ENCODE measurements at places on chromosomes 7 and 10. TPM values are rescaled to one million over a fixed set of nuclear protein-coding genes. Genes with fewer than 3 reads are reported as not detected.

DNA sequence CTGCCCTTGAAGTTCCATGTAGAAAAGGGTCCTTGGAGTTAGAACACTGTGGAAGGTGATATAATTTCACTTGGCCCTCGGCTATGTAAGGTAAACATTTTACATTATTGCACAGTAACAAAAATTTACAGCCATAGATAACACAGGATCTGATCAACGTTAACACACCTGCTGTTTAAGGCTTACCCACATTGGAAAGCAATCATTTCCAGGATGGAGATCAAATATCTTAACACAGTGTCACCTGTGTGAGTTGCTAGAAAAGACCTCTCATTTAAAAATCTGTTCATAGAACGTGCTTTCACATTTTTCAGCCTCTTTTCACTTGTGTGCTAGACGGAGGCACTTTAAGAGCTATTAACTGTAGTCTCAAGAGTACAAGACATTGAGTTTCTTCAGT lies 1.9 kb downstream of the TMEM229A start:
- no peak overlapping the region for H3K4me3 ChIP-seq
- H3K27me3 ChIP-seq = no peaks in the 10 kb centered on the region
- no peak overlapping the region for H3K27ac ChIP-seq
- peaks cover 17% of the 10 kb centered on the region for H3K4me1 ChIP-seq
- H3K36me3 ChIP-seq = no peaks in the 10 kb centered on the region

GRCh38 chr7:6159524-6160031 lies 112.8 kb downstream of the CYTH3 start:
- peaks cover 32% of the 10 kb centered on the region for H3K36me3 ChIP-seq
- no peak overlapping the region for H3K4me3 ChIP-seq
- DNase-seq = no peak
- peak overlapping the region; percentile 43 for H3K27ac ChIP-seq

The CALHM3 gene
- 0.30 TPM for total RNA-seq

DNA sequence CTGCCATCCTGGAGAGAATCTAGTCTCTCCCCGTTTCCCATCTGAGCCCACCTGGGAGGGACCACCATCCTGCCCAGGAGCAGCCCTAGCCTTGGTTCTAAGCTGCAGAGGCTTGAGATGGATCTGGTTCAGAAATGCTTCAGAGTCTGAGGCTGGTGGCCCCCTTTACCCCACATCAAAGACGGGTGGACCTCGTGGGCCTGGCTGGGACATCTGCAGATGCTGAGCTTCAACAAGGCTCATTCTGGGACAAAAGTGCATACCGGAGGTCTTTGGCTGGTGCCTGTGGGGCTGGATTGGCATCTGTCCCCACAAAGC lies 4.9 kb upstream of the IRF5 start:
- no peaks in the 10 kb centered on the region for H3K4me1 ChIP-seq
- no peaks in the 10 kb centered on the region for H3K36me3 ChIP-seq
- H3K27me3 ChIP-seq = no peaks in the 10 kb centered on the region
- no peak overlapping the region for H3K27ac ChIP-seq
- H3K4me3 ChIP-seq = no peak overlapping the region

DNA sequence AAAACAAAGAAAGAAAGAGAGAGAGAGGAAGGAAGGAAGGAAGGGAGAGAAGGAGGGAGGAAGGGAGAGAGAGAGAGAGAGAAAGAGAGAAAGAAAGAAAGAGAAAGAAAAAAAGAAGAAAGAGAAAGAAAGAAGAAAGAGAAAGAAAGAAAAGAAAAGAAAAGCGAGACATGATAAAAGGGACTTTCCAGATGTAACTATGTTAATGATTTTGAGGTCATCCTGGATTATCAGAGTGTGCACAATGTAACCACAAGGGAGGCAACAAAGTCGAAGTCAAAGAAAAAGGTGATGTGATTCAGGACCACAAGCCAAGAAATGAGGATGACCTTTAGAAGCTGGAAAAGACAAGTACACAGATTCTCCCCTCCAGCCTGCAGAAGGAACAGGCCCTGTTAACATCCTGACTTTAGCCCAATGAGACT lies 48.9 kb upstream of the PAX2 start:
- no peaks in the 10 kb centered on the region for H3K27me3 ChIP-seq
- no peaks in the 10 kb centered on the region for H3K36me3 ChIP-seq
- no peak overlapping the region for H3K4me3 ChIP-seq
- H3K27ac ChIP-seq = no peak overlapping the region
- no peaks in the 10 kb centered on the region for H3K4me1 ChIP-seq

DNA sequence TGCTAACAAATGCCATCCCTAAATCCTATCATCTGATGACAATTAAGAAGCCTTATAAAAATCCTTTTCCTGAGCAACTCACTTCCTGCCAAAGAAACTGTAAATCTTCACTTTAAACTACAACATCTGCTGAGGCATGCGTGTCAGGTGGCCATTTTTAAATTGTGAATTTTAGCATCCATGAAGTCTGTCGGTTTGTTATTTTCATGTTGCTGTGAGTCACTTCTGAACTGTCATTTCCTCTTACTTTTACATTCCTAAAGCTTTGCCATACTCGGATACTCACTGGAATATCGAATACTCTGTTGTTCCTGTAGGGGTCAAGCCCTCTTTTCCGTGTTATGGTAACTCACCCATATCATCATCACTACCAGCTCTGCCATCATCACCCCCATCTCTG lies 34.3 kb upstream of the TMEM26 start:
- H3K4me3 ChIP-seq = no peak overlapping the region
- no peaks in the 10 kb centered on the region for H3K36me3 ChIP-seq

GRCh38 chr7:44074349-44074695 lies 8.0 kb downstream of the POLM start:
- peaks cover 68% of the 10 kb centered on the region for H3K36me3 ChIP-seq
- H3K27me3 ChIP-seq = no peaks in the 10 kb centered on the region
- H3K4me3 ChIP-seq = no peak overlapping the region
- peaks cover 8% of the 10 kb centered on the region for H3K4me1 ChIP-seq

The BEND7 gene
- total RNA-seq = 27.1 TPM

- H3K4me3 ChIP-seq = no peak overlapping the region
- H3K36me3 ChIP-seq = no peaks in the 10 kb centered on the region
- peaks cover 21% of the 10 kb centered on the region for H3K4me1 ChIP-seq
- peak; percentile 86 for DNase-seq
- no peaks in the 10 kb centered on the region for H3K27me3 ChIP-seq
These were observed 62.8 kb upstream of the GSDME start for GRCh38 chr7:24819916-24820689.

All from upper lobe of left lung (tissue), 6 donors.